ENCODE measurements at places on chromosomes 16 and 17.

DNA sequence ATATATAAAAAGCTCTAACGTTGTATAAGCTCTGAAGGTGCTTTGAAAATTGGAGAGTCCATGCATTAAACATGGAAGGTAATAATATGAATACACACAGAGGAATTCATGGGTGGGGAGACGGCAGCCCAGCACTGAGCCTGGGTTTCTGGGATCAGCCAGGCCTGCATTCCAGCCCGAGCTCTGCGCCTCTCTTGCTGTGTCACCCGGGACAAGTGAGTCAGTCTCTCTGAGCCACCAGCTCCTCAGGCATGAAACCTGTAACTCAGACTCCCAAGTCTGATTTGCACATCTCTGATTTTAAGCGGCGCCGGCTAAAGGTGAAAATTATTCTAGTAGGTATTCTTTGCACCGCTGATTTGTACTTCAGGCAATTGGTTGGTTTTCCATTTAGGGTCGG is 238.8 kb downstream of the MRTFB start:
- DNase-seq, result no peak

DNA sequence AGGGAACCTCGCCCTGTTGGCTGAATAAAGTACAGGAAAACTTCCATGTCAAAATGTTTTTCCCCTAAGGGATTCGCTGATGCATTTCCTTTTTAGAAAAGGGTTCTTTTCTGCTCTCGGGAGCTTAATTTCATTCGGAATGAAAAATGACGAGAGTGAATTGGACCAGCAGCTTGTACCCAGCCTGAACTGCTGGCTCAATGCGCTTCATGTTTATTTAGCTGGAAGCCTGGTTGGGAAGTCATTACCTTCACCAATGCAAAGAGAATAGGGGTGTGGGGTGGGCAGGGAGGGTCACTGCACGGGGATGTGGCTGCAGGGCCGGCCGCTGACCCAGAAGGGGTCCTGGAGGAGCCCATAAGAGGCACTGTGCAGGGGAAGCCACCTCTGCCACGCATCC is 207.7 kb downstream of the ENGASE start:
- DNase-seq, result no peak

DNA sequence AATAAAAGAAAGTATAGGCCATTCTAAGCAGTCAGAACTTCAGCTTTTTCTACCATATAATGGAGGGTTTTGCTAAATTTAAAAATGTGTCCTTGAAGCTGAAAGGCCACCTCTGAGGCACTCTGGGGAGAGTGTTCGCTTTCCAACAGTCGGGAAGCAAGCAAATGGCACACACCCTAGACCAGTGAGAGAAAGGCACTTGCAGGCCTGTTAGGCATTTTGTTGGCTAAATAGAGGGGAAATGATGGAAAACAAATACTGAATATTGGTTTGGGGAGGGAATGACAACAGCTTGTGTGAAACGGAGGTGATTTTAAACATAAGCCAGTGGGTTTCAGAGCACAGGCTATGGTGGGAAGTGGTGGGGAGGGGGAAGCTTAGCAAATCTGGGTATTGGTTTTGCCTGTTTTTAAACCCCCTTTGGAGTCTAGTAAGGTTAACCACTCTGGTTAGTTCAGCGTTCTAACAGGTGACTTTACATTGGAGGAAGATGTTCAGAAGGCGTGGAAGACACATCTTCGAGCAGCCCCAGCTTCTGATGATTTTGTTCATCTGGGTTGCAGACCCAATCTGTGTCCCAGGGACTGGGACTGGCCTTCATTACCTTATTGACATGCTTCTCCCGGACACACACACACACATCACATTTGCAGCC is 90.5 kb downstream of the PRKCA start:
- DNase-seq, result no peak

- DNase-seq, result no peak
Measured at GRCh38 chr16:89610108-89610453, 3.4 kb upstream of the DPEP1 start.

- no peak for DNase-seq
Measured at GRCh38 chr16:89159066-89159849, 12.3 kb upstream of the CDH15 start.

DNA sequence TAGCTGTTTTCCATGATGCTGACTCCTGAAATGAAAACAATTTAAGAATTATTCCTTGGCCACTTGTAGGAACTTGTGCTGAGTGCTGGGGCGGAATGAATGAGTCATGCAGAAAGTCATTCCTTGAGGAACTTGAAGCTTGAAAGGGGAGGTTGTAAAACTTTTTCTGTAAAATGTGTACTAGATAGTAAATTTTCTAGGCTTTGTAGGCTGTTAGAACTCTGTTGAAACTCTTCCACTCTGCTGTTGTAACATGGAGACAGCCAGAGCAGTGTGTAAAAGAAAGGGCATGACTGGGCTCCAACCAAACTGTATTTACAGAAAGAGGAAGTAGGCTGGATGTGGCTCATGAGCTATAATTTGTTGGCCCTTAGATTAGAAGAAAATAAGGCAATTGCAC is 46.1 kb downstream of the ABCA8 start:
- peak; percentile 72 for DNase-seq

DNA sequence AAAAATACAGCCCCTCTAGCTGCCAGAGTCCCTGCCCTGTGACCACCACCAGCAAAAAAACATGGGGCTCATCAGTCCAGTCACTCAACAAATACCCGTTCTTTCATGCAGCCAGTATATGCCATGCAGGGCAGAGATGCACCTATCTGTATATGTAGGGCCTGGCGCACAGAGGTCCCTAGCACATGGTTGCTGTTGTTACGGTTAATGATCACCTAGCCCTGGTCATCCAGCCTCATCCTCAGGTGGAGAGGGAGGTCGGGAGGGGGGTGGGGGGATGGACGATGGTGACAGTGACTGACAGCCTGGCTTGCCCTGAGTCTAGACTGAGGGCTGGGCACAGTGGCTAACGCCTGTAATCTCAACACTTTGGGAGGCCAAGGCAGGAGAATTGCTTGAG is 1.5 kb downstream of the SDR42E2 start:
- DNase-seq, result no peak

DNA sequence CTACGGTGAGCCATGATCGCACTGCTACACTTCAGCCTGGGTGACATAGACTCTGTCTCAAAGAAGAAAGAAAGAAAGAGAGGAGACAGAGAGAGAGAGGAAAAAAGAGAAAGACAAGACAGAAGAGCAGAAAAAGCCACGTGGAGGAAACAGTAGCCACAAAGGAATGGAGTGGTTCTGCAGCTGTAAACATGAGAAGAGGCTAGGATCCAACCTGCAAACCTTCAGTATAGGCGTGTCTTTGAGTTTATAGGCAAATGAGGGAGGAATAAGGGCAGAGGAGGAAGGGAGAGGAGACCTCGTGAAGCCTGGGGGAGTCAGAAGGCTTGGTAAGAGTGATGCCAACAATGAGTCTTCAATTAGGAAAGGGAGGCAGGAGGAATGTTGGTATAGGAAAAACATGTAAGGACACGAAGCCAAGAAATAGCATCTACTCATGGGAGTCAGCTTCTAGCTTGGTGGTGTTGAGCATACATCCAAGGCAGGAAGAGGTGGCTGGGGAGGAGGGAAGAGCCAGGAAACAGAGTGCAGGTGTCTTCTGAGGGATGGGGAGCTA is 3.9 kb downstream of the MED9 start:
- no peak for DNase-seq

DNA sequence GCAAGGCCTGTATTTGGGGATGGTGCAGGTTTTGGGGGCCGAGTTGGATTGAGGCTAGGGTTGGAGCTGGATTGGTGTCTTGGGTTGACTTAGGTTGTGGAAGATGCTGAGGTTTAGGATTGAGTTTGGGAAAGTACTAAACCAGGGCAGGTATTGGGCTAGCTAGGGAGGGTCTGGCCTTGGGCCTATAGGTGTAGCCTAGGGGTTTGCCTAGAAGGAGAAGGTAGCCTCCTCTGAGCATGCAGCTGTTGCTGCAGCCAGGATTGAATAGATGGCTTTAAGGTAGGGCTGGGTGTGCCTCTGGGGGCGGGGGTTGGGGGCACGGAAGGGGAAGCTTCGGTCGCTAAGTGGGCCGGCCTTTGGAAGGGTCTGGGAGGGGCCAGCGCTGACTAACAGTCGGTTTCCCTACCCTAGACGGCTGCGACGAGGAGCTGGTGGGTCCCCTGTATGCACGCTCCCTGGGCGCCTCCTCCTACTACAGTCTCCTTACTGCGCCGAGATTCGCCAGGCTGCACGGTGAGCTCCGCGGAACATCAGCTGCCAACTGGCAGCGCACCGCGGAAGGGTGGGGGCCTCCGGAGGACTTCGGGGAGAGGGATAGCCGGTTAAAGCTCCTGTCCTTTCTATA is 1.2 kb downstream of the CNTNAP1 start:
- DNase-seq, result no peak

GRCh38 chr17:13140750-13141149 is 122.9 kb upstream of the ELAC2 start:
- DNase-seq, result no peak

DNA sequence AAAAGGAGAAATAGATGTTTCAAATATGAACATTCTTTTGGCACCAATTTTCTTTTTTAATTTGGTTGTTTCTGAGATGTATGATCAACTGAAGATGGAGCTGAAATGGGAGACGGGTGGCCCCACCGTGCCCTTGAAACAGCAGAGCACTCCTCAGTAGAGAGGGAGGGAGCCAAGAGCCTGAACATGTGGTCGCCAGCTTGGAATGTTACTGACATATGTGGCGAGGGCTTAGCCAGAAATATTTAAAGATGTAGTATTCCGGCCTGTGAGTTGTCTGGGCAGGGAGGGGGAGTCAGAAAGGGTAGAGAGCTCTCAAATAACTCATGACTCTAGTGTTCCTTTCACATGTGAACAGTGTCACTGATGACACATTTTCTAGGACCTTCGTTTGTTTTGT is 13.3 kb upstream of the MRC2 start:
- peak; percentile 62 for DNase-seq

GRCh38 chr16:55678161-55678821 is 22.5 kb downstream of the SLC6A2 start:
- no peak for DNase-seq

DNA sequence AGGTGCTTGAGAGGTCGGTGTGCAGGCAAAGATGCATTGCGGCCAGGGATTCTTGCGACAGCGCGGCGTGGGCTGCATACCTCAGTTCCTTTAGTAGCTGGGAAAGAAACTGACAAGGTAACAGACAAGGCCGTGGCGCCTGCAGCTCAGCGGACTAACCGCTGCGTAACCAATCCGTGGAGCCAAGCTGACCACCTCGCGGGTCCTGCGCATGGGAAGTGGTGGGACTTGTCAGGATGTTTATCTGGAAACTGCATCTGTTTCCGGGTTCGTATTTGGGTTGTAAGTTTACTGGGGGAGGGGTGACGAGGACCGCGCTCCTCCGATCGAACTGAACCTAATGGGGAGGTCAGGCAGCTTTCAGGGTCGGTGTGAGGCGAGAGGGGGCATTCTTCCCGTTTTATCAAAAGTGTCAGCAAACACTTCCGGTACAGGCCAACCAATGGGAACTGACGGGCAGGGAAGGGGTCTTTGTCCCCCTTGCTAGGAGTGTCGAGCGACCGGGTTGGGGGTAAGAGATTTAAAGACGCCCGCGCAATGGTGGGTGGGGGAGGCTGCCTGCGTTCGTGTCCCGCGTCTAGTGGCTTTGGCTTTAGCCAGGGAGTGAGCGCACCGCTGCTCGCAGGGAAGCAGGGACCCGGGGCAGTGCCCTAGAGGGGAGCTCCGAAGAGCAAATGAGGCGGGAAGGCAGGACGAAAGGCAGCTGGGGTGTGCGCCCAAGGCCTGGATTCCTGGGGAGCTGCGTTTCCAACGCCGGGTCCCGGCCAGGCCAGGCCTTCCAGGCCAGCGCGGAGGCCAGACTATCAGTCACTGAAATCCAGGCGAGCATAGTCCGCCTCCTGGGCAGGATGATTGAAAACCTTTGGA is 7.0 kb downstream of the IRX6 start:
- no peak for DNase-seq

DNA sequence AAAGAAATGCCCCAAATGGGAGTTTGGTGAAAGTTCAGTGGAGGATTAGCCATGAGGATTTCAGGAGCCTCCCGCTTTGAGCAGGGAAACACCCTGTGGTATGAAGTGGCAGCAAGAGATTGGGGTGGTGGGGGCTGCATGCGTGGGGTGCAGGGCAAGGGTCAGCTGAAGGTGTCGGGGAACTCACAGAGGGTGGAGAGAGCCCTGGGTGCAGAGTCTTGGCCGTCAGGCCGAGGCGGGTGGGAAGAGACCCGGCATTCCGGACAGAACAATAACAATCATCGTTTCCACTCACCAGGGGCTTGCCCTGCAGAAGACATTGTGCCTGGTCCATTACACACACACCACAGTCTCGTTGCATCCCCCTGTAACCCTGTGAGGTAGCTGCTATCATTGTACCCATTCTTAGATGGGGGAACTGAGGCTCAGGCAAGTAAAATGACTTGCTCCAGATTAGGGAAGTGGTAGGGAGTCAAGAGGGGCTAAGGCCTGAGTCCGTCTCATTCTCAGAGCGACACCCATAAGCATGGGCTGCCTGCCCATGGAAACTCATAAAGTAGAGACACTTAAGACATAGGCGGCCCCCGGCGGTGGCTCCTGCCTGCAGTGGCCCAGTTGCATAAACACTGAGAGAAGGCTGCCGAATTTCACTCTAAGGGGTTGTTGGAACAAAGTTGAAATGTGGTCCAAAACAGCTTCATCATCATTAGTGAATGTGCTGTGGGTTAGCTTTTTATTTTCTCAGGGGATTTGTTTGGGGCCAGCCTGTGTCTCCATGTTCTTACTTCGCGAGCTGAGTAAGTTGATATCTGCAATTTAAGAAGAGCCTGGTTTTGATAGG is 93.3 kb downstream of the CMIP start:
- no peak for DNase-seq

- no peak for DNase-seq
Measured at GRCh38 chr16:1137604-1138003, 15.3 kb upstream of the CACNA1H start.

DNA sequence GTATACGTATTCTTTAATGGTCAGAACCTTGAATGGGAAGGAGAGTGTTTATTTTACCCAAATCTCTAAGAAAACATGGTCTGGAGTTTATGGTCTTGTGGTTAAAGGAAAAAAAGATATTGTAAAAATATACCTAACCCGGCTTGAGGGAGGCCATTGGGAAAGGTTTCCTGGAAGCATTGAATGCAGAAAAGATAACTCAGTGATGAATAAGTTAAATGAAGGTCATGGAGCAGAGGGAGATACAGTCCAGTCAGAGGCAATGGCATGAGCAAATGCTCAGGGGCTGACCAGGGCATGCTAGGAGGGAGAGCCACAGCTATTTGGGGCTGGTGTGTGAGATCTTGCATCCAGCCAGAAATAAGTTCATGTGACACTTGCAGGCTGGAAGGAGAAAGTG is 430.4 kb upstream of the CDH5 start:
- DNase-seq, result no peak
